ENCODE measurements at places on chromosomes 1 and 21.

DNA sequence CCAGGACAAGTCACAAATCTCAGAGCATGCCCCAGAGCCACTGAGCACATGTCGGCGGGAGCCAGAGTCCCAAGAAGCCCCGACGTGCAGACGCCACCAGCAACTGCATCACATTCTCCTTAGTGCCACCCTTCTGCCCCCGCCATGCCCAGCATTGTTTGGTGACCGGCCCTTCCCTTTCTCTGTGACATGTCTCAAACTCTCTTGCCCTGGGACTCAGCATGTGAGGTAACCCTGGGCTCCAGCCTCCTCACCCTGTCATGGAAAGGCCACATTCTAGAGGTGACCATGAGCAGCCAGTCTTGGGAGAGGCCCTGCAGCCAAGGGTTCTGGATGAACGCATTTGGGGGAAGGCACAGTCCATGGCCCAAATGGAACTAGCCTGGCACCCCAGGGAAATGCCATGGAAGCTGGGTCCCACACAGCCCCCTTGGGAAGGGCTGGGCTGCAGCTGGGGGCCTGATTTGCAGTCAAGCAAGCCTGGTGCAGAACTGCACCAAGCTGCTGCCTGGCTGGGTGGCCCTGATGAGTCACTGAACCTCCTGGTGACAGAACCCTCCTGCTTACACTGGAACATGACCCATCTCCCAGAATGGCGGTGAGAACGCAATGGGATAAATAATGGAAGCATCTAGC lies 94.4 kb downstream of the ITPKB start:
- DNase-seq: no peak

DNA sequence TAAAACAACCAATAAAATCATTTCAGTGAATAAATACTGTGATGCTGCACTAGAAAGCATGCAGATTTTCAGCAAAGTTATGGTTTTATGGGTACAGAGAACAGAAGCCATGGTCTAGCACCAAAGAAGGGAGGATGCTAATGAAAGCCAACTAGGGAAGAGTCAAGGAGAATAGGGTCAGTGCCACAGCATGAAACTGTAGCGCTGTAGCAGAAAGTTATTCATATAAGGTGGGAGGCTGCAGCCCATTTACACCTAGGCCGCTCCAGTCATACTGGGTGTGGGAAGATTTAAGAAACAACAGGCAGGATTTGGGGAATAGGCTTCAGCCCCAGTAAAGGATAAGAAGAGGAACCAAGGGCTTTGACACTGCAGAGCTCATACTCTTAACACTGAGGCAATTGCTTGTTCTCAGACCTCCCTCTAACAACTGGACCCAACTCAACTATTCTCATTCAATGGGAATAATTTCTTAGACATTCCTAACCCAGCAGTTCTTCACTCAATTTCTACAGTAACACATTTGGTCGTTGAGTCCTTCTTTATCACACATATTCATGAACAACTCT lies 4.4 kb downstream of the IFI16 start:
- DNase-seq: no peak

GRCh38 chr1:226826479-226827261 lies 43.7 kb upstream of the PSEN2 start:
- DNase-seq: no peak

GRCh38 chr1:244964112-244964971 lies 100.0 kb upstream of the HNRNPU start:
- no peak for DNase-seq

DNA sequence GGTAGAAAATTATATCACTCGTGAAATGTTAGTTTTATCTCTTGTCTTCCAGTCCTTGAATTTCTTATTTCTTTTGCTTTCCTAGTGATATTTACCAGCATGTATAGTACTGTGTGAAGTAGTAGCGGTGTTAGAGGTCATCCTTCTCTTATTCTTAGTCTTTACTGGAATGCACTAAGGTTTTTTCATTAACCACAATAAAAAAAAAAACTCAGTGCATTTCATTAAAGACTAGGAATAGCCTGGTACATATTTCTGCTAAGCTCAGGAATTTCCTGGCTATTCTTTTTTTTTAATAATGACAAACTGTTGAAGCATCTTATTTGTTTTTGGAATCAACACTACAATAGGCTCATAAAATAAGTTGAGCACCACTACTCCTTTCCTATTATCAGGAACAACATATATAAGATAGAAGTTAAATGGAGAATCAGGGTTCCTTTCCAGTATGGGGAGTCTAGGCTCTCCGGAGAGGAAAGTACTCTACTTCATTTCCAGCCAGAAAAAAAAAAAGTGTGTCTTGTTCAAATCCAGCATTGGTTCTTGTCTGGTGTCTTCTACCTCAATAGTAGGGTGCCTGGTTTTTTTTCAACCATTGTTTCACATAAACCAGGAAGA lies 60.0 kb downstream of the TNFSF18 start:
- DNase-seq: no peak

DNA sequence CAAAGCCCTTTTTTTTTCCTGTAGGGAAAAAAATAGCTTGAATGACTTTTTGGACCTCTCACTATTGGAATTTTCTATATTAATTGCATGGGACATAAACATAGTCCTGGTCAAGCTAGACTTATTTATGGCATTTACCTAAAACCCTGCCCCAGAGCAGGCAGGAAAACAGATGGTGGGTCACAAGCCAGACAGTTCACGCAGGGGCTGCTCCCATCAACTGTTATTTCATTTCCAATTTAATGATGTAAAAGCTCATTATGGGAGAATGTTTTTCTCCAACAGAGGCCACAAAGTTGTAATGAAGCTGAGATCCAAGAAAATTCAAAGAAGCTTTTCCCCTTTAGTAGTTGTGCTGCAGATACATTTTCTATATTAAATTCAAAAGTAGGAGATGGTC lies 99.2 kb downstream of the SGIP1 start:
- no peak for DNase-seq

DNA sequence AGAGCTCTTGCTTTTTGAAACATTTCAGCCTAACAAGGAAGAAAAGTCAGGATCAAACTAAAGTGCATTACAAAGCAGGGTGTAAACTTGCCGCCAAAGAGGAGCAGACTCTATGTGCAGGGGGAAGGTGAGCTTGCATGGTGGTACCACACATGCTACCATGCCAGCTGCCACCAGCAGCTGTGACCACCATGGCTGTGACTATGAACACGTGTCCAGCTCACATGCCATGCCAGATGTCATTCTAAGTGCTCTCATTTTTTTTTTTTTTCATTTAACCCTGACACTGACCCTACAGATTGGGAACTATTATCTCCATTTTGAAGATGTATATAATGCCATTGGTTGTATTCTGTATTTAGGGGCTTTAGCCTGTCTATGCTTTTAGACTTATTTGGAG lies 79.0 kb downstream of the PCP4 start:
- DNase-seq: no peak

- no peak for DNase-seq
These were observed 403 bp downstream of the MXRA8 start for GRCh38 chr1:1357871-1358432.

GRCh38 chr1:70400335-70400734 lies 10.7 kb upstream of the CTH start:
- DNase-seq: no peak

All from hematopoietic multipotent progenitor cell treated with erythropoietin and hydrocortisone succinate and interleukin-3 and kit ligand, for 15 days (in vitro differentiated cells).